ENCODE measurements at places on chromosomes 2 and 18. TPM values are rescaled to one million over a fixed set of nuclear protein-coding genes. Genes with fewer than 3 reads are reported as not detected.

Gene CKAP2L
- 9.1 TPM for total RNA-seq

DNA sequence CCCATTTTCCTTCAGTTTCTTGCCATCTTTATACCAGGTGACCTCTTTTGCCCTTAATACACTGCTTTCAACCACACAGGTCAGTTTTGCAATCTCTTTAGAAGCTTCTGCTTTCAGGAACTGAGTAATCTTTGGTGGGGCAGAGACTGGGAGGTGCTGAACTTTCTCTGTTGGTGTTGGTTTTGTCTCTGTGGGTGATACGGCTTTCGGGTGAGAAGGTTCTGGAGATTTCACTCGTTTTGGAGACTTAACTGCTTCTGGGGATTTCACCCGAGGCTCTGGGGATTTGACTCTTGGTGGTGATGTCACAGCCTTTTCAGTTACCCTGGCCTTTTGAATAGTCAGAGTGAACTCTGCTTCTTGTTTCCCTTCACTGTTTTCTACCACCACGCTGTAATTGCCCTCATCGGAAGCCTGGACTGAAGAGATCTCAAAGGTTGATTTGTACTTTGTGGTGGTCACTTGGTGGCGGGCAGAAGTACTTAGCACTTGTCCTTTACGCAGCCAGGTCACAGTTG is 50.4 kb downstream of the PLEKHA3 start:
- no peak for DNase-seq
- H3K4me1 ChIP-seq, result no peaks in the 10 kb centered on the region
- H3K27ac ChIP-seq, result no peak overlapping the region
- no peaks in the 10 kb centered on the region for H3K27me3 ChIP-seq
- peaks cover 25% of the 10 kb centered on the region for H3K36me3 ChIP-seq

- no peak for DNase-seq
- no peak overlapping the region for H3K4me3 ChIP-seq
- H3K27ac ChIP-seq, result no peak overlapping the region
- no peaks in the 10 kb centered on the region for H3K27me3 ChIP-seq
Observed at GRCh38 chr2:127305990-127306585, 12.1 kb upstream of the ERCC3 start.

GRCh38 chr2:207291625-207292252 is 126.0 kb upstream of the KLF7 start:
- no peak overlapping the region for H3K4me3 ChIP-seq
- no peaks in the 10 kb centered on the region for H3K36me3 ChIP-seq
- peaks cover 18% of the 10 kb centered on the region for H3K4me1 ChIP-seq
- no peaks in the 10 kb centered on the region for H3K27me3 ChIP-seq
- H3K27ac ChIP-seq, result no peak overlapping the region
- DNase-seq, result no peak

GRCh38 chr2:98833172-98833916 is 102.4 kb upstream of the MGAT4A start:
- H3K4me3 ChIP-seq, result no peak overlapping the region
- peak overlapping the region; percentile 37 for H3K27ac ChIP-seq
- H3K4me1 ChIP-seq, result no peaks in the 10 kb centered on the region
- H3K27me3 ChIP-seq, result no peaks in the 10 kb centered on the region

GRCh38 chr2:222871291-222871690 is 10.5 kb downstream of the ACSL3 start:
- H3K27me3 ChIP-seq, result no peaks in the 10 kb centered on the region
- H3K4me3 ChIP-seq, result no peak overlapping the region
- no peak for DNase-seq
- H3K4me1 ChIP-seq, result peaks cover 9% of the 10 kb centered on the region
- no peaks in the 10 kb centered on the region for H3K36me3 ChIP-seq

GRCh38 chr2:144490017-144490416 is 29.9 kb downstream of the ZEB2 start:
- no peak overlapping the region for H3K4me3 ChIP-seq
- peaks cover 3% of the 10 kb centered on the region for H3K4me1 ChIP-seq
- no peak overlapping the region for H3K27ac ChIP-seq
- no peak for DNase-seq
- H3K36me3 ChIP-seq, result no peaks in the 10 kb centered on the region
- H3K27me3 ChIP-seq, result no peaks in the 10 kb centered on the region

DNA sequence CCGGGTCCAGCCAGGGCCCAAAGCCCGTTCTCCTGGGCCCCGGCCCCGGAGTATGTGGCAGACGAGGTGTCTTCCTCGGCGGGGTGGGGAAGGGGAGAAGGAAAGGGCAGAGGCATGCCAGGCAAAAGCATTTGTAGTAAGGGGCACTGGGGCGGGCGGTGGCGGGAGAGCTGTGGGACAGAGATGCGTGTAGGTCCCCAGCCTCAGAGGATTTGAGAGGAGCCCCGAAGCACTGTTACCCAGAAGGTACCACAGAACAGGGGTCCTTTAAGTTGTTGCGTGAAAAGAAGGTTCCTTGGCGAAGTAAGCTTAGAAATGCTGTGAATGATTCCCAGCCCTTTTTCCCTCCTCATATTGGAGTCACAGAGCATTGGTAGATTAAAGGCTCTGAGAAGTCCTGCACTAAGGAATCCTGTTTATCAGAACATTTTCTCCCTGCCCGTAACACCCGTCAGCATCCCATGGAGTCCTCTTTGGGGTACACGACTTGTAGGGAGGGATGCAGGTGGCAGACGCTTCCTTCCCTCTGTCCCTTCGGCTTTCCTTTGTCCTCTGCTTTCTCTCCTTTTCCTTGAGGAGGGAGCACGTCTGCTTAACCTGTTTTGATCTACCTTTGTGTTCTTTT is 12.5 kb downstream of the GAREM2 start:
- peaks cover 4% of the 10 kb centered on the region for H3K4me1 ChIP-seq
- H3K27ac ChIP-seq, result no peak overlapping the region
- H3K36me3 ChIP-seq, result peaks cover 5% of the 10 kb centered on the region
- no peak for DNase-seq

All from suprapubic skin (tissue), 4 donors.